Muscle of leg (tissue), 16 donors: ENCODE measurements at places on chromosomes 5 and 9.
A peak's percentile ranks its signal among the peaks of the same experiment; 100 is the strongest.

- DNase-seq = peak; percentile 13
Measured at GRCh38 chr9:89281106-89281505, 29.9 kb upstream of the CKS2 start.

GRCh38 chr9:81546489-81546888, 142.9 kb downstream of the TLE1 start:
- DNase-seq = no peak

GRCh38 chr5:123937230-123937629, 425.3 kb downstream of the CSNK1G3 start:
- no peak for DNase-seq

DNA sequence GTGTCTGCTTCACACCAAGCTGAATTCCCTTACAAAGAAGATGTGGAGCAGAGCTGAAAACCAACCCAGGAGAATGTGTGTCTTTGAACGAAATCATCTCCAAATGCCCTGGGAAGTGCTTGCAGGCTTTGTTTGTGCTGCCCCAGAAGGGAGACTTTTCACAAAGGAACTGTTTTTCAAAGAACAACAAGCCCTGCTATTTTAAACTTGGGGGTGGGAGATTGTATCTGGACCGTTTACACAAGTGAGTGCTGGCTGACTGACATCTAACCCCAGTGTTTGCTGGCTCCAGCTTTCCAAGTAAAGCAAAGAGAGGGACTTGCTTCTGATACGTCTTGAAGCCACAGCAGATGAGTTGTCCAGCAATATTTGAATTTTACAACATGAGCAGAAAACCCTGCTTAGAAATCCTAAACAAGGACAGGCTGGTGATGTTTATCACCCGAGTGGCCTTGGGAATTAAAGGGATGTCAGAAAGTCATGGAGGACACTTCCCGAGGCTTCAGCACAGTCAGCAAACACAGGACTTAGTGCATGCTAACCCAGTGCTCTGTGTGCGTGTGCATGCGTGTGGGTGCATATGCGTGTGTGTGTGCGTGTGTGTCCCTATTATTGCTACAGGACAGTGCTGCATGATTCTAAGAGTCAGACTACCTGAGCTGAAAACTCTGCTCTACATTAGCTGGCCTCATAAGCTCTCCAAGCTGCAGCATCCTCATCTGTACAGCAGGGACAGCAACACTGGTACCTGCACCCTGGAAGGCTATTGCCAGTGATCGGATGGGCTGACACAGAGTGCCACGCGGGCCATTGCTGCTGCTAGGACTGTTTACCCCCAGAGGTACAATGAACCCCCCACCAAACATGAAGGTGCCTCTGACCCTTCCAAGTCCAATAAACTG, 1.4 kb downstream of the ADAMTS12 start:
- DNase-seq = peak; percentile 82

DNA sequence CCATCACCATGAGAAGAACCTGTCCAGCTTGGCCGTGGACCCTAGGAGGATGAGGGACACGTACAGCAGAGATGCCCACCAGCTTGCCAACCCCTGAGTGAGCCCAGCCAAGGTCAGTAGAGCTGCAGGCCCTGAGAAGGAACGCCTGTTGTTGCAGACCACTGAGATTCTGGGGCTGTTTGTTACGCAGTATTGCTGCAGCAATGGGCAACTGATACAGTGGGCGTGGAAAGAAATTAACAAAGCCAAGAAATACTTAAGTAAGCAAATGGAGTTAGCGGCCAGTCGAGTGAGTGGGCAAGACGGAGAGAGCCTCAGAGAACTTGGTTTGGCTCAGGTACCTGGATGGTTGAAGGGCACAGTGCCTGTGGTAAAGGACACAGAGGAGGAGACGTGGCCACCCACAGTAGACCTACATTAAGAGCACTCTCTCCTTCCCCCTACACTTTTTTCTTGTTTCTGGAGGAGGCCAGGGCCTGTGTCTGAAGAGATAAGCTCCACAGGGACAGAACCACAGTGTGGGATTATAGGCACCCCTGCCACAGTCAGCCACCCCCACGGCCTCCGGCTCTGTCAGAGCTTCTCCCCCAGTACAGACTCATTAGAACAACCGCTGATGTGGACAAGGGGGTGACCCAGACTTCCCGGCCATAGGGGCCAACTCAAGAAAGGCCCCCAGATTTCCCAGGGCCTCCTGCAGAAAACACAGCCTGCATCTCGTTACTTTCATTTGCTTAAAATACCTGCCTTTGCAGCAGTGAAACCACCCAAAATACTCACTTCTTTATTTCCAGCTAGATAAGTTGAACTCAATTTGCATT, 40.1 kb upstream of the GRHPR start:
- DNase-seq = no peak

- no peak for DNase-seq
Measured at GRCh38 chr9:122814545-122814944, 13.8 kb downstream of the PDCL start.

- no peak for DNase-seq
Measured at GRCh38 chr5:139764886-139765408, 30.7 kb upstream of the PSD2 start.

DNA sequence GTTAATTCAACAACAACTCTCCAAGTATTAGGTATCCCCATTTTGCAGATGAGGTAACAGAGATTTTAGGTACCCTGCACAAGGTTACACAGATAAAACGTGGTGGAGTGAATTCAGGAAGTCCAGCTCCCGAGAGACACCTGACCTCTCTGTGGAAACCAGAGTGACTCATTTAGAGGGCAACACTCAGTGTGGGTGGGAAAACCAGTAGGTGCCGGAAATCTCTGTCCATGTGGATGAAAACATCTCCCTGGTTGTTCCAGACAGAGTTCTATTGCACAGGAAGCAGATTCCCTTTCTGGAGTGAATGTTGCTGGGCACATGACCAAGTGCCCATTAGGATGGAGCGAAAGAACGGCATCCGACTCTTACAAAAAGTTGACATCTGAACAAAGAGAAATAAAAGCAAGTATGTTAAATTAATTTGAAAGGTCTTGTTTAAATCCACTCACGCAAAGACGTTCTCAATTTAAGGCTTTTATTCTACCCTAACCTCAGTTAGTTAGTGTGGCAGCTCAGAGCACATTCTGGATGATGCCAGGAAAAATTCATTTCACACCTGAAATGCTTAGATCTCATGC, 391.9 kb upstream of the WWC1 start:
- no peak for DNase-seq

- no peak for DNase-seq
Measured at GRCh38 chr5:179120421-179120861, 60.3 kb downstream of the ZNF354C start.

GRCh38 chr5:74401946-74402320, 238.6 kb downstream of the ENC1 start:
- no peak for DNase-seq

DNA sequence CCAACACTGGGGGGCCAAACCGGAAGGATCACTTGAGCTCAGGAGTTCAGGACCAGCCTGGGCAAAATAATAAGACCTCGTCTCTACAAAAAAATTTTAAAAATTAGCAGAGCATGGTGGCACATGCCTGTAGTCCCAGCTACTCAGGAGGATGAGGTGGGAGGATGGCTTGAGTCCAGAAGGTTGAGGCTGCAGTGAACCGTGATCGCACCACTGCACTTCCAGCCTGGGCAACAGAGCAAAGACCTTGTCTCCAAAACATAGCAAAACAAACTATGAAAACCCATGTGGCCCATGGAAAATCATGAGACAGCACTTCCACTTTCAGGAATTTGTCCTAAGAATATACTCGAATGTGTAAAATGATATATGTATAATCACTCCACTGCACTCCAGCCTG, 6.1 kb downstream of the SETX start:
- DNase-seq = peak; percentile 16

DNA sequence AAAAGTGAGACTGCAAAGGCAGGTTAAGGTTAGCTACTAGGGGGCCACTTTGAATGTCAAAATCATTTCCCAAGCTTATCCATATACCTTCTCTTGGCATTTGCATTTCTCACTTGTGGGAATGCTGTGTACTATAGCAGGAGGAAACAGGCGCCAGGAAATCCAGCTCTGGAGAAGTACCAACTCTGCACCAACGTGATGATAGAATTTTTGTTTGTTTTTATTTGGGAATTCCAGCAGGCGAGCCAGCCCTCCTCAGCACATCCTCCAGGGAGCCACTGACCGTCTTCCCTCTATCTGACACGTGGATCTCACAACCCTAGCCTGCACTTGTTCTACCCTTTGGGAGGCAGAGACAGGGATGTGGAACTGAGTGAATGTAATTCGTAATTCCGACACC, 318.0 kb downstream of the ACTL7B start:
- DNase-seq = no peak

DNA sequence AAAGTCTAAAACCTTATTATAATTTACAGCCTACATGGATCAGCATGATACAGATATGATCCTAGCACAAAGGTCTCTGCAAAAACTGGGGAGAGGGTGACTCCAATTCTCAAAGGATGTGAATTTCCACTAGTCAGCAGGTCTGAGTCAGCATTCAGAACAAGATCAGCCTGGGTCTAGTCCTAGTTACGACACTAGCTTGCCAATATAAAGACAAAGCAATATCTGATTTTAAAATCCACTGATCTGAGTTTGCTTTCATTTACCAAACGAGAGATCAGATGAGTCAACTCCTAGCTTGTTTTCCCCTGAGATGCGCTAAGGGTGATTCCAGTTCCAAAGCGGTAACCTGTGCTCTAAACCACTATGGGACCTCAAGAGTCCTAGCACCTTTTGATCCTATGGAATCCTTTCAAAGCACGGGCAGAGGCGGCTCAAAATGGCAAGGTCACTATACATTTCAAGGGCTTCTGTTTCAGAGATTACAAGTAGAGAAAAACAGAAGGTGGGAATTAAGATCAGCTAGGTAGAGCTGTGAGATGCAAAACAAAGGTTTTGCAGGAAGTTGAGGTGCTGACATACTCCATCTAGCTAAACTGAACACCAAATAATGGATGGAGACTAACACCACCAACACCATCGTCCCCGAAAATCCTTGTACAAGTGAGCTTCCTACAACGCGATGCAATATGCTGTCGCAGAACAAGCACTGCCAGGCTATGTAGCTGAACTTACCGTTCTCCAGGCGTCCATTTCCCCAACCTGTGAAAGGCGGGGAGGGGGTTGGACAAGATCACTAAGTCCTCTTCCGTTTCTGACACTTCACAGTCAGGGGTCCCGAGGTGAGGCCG, 906 bp downstream of the SLC25A51 start:
- no peak for DNase-seq
